ENCODE measurements at places on chromosomes 1 and 21.

DNA sequence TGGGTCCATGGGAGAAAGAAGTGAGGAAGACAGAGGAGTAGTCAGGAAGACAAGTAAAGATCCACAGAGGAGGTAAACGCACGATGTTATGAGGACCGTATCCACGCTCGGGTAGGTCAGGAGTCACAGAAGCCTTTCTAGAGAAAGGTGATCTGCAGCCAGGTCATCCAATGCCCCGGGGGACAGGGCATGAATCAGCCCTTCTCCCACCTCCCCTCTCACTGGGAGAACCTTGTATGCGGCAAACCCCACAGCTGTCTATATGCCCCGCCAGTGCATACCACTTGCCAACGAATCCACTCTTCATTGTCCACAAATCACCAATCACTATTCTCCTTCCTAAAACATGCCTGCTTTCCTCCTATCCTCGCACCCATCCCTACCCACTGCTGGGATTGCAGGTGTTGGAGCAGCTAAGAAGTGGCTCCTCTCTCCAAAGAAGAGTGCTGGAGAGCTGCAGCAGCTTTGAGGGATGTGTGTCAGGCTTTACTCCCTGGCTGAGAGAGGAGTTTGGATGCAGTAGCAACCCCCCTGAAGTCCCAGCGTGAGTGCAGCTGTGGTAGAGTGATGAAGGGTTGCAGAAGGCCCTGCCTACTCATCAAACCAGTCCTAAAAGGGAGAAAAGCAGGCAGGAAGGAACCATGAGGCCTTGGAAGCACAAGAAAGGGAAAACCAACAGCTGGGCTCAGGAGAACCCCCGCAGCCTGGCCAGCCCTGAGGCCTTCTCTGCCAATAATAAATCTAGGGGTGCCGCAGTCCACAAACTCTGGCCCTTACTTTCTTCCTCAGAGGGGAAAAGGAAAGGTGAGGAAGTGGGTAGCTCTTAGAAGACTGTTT is 102.2 kb upstream of the GADD45A start:
- no peak for DNase-seq

DNA sequence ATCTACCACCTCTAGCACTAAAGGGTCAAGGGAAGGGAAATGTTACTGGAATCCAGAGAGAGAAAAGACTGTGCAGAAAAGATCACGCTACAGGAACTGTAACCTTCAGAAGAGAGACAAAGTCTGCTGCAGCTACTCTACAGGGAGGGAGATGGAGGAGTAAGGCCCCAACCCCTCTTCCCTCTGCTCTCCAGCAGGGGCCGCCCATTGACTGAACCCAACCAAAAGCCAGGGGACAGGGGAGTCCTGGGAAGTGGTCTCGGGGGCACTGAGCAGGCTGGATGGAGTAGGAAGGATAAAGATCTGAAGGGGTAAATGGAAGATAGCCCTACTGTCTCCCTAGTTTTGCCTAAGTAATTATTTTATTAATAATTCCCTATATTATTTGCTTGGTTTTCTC is 72.8 kb upstream of the NR5A2 start:
- no peak for DNase-seq

- no peak for DNase-seq
These were observed 66.2 kb downstream of the COQ8A start for GRCh38 chr1:227006226-227006796.

- no peak for DNase-seq
These were observed 7.5 kb downstream of the PRPF38B start for GRCh38 chr1:108699375-108700332.

GRCh38 chr1:59378621-59379370 is 81.9 kb downstream of the FGGY start:
- no peak for DNase-seq

GRCh38 chr1:158022554-158023312 is 29.3 kb downstream of the KIRREL1 start:
- no peak for DNase-seq

GRCh38 chr1:41418857-41419583 is 57.8 kb downstream of the FOXO6 start:
- peak; percentile 61 for DNase-seq

- DNase-seq, result no peak
These were observed 72.5 kb upstream of the RAB3GAP2 start for GRCh38 chr1:220344745-220345144.
